HEK293T (cell line): ENCODE measurements at places on chromosomes 2 and 18.

GRCh38 chr2:80322311-80322920 is 17.9 kb upstream of the LRRTM1 start:
- no peak for DNase-seq

- DNase-seq: no peak
Measured at GRCh38 chr18:57014772-57015413, 132.0 kb upstream of the BOD1L2 start.

- no peak for DNase-seq
Measured at GRCh38 chr2:46565364-46565763, 86.0 kb downstream of the TMEM247 start.

DNA sequence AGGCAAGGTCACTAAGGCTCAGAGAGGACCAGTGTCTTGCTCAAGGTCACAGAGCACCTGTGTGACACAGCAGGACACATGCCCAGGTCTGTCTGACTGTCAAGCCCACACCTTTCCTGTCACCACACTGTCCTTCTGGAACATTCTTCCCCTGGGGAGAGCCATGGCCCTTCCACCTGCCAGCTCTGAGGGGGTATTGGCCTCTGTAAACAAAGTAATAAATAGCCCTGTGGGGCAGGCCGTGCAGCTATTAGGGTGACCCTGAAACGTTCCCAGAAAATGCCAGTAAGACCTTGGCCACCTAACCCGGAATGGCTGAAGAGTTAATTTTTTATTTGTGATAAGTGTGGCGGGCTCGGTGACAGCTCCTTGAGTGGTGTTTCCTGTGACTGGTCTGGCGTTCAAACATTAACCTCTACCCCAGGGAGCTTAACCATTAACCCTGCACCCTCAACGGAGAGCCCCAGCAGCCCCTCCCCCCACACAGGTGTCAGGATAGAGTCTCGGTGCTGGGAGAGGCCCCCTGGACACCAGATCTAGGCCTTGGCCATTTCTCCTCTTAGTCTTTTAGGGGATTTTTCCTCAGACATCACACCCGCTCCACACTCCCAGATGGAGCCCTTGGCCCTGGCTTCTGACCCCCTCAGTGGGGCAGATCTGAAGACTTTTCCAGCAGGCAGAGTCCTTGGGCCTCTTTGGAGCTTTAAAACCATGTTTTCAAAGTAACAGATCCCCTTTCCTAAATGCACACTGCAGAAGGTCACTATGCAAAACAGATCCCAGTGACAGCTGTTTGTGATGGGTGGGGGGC is 36.6 kb downstream of the SCTR start:
- no peak for DNase-seq

GRCh38 chr2:11896386-11896785 is 150.0 kb downstream of the LPIN1 start:
- DNase-seq: no peak

- DNase-seq: no peak
Measured at GRCh38 chr2:17620841-17621240, 80.3 kb downstream of the VSNL1 start.

GRCh38 chr2:62208758-62209114 is 12.8 kb downstream of the B3GNT2 start:
- no peak for DNase-seq

- DNase-seq: no peak
Measured at GRCh38 chr2:66576561-66577320, 141.8 kb downstream of the MEIS1 start.

- DNase-seq: no peak
Measured at GRCh38 chr2:9107168-9108025, 99.2 kb upstream of the ASAP2 start.

- DNase-seq: no peak
Measured at GRCh38 chr18:32368991-32369390, 101.7 kb downstream of the GAREM1 start.

DNA sequence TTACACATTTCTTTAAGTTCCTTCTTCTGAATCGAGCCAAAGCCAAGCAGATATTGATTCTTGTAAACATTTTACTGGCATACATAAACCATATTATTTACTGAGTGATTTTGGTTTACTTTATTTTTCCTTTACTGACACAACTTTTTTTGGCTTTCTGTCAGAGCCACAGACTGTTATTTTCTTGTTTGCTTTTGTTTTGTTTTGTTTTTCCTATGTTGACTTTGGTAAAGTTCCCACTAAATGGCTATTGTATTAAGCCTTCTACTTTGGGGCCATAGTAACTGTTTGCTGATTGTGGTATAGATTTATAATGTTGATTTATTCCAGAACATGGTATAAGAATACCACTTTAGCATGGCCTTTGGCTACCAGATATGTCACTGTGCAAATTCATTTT is 419.4 kb downstream of the DCDC2C start:
- no peak for DNase-seq

DNA sequence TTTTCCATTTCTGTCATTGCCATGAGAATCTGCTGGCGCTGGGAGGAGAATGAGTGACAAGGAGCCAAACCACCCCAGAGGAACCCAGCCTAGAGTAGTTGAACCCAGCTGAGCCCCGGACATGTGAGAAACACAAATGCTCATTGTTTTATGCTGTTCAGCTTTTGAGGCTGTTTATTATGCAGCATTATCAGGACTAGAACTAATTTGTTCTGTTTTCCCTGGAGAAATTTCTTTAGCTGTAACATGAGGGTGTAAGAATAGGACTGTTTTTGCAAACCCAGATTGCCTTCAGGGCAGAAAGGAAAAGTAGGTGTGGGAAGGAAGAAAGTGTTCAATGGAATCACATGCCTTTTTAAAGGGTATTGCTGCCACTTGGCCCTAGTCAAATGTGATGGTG is 28.5 kb upstream of the DOCK10 start:
- DNase-seq: no peak

- DNase-seq: no peak
Measured at GRCh38 chr2:142983174-142983573, 105.7 kb downstream of the KYNU start.

- DNase-seq: no peak
Measured at GRCh38 chr2:45743531-45744396, 92.3 kb downstream of the PRKCE start.

- no peak for DNase-seq
Measured at GRCh38 chr2:97816411-97816810, 103.0 kb downstream of the ZAP70 start.

- no peak for DNase-seq
Measured at GRCh38 chr2:118599141-118599540, 248.3 kb downstream of the EN1 start.

DNA sequence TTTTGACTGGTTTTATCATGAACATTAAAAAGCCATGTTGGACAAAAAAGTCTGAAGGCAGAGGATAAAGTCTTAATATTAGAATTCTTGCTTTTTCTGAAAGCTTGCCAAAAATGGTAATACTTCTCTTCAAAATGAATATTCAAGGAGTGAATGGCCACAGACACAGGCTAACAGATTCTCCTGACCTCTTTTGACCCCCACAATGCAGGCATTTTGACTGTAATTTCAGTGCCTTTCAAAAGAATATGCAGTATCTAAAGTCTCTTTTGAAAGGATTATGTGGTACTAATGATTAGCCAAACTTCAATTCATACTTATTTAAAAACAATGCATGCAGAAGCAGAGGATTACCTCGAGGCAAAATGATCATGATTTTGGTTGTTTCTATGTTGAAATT is 557.8 kb upstream of the GCFC2 start:
- no peak for DNase-seq

DNA sequence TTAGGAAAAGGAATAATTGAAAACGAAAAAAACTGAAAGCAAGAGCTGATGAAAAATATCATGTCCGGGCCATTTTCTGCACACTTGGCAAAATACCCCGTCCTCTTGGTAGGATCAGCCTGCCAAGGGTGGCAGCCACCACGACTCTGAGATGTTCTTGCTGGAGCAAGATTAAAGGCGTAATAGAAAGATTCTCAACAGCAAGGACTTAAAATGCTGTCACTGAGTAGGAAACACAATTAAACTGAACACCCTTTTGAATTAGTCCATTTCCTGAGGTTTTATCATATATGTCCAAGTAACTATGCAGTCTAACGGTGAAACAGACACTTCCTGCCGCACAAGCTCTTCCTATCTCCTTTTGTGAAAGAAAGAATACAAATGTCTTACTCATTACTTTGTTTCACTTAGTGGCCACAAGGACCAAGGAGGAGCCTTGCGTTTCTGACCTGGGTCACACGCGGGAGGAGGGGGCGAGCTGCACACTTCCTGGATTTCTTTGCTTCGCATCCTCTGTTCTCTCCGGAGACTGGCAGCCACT is 222.7 kb downstream of the PIEZO2 start:
- DNase-seq: no peak

DNA sequence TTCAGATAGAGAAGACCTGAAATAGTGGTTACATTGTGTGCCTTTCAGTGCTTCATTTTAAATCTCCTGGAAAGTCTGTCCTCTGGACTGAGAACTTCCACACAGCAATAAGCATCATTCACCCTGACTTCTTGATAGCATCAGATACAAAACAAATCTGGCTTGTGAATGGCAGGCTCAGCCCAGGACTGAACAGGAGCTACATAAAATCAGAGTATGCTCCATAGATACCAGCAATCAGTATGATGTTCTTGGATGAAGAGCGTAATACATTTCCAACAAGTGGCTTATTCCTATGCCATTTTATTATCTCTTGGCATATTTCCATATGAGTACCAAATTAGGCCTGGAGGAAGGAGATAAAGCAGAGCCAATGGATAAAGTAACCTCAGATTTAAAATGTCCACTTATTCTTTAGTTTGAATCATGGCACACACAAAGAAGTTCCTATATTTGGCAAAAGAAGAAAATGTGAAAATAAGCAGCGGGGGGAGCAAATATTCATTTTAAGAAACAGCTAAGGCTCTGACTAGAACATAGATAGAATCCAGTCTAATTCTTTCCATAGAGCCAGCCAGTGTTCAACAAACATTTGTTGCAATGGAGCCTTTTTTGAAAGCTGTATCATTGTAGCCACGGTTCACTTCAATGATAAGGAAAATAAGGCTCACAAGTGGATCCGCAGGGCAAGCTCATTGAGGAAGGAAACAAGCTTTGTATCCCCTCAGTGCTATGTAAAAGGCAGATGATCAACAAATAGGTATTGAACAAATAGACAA is 230.8 kb upstream of the CHAC2 start:
- no peak for DNase-seq
